WERI-Rb-1 (cell line): ENCODE measurements at places on chromosomes 6 and 20.

DNA sequence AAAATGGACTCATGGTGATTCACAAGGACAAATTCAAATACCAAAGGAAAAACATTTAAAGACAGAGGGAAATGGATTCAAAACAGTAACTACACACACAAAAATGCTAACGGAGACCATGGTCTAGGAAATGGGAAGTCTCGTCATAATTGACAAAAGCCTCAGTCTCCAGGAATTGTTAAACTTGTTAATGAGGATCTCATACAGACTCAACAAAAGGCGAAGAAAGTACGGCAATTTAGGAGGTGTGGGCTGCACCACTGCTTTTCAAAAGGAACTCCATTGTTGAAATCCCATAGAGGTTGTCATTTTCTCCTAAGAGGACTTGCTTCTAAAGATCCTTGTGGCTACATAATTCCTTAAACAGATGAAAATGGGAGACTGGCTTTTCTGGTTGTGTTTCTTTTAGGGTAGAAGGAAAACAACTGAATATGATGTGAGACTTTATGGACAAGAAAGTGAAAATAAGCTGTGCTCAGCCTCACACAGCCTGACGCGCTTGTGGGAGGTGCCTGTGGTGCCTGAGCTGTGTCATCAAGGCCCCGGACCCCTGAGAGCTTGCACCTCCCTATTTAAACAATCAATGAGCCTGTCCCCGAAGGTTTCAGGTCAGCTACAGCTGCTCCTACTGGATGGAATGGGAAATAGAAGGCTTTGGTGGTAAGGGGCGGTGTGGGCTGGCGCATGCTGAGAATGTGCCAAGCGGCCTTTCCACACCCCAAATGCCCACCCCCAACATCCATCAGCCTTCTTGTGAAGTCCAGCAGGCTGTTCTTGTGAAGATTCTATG is 2.5 kb upstream of the CLDN20 start:
- DNase-seq, result no peak

- DNase-seq, result no peak
Measured at GRCh38 chr6:18477301-18477941, 90.3 kb downstream of the RNF144B start.

GRCh38 chr20:18314786-18315406 is 26.6 kb downstream of the ZNF133 start:
- no peak for DNase-seq

DNA sequence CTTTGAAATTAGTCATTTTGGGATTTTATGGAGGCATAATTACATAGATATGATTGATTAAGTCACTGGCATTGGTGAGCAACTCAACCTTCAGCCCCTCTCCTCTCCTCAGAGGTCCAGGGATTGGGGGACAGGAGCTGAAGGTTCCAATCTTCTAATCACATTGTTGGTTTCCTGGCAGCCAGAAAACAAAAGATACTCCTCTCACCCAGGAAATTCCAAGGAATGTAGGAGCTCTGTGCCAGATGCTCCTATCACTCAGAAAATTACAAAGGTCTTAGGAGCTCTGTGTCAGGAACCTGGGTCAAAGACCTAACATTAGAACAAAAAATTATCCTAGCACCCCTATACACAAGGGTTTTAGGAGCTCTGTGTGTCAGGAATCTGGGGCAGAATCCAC is 679.7 kb upstream of the ID4 start:
- no peak for DNase-seq

DNA sequence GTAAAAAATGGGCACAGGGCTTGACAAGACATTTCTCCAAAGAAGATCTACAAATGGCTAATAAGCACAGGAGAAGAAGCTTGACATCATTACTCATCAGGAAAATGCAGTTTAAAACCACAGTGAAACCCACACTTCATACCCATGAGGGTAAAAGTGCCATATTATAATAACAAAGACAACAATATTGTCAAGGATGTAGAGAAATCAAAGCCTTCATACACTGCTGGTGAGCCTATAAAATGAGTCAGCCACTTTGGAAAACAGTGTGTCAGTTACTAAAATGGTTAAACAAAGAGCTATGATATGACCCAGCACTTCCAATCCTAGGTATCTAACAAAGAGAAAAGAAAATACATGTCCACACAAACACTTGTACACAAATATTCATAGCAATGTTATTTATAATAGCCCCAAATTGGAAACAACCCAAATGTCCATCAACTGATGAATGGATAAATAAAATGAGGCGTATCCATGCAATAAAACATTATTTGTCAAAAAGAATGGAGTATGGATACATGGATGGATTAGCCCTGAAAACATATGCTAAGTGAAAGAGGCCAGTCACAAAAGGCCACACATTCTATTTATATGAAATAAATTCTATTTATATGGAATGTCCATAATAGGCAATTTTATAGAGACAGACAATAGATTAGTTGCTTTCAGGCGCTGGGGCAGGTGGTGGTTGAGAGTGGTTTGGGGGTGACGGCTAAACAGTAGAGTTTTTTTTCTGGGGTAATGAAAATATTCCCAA is 11.5 kb upstream of the IL20RA start:
- no peak for DNase-seq

DNA sequence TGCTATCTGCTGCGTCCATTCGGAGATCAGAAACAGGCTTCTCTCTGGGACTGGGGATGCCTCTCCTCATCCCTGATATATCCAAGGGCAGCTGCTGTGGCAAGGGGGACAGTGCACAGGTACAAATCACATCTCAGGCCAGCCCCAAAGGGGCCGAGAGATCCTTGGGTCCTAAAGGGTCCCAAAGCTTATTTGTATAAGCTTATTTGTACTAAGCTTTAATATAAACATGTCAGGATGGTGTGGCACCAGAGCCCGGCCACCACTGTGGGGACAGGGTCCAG is 45.3 kb downstream of the FGD2 start:
- no peak for DNase-seq

- DNase-seq, result no peak
Measured at GRCh38 chr6:129886401-129887155, 25.5 kb upstream of the TMEM244 start.

GRCh38 chr20:56689318-56689717 is 60.2 kb downstream of the TFAP2C start:
- DNase-seq, result no peak

DNA sequence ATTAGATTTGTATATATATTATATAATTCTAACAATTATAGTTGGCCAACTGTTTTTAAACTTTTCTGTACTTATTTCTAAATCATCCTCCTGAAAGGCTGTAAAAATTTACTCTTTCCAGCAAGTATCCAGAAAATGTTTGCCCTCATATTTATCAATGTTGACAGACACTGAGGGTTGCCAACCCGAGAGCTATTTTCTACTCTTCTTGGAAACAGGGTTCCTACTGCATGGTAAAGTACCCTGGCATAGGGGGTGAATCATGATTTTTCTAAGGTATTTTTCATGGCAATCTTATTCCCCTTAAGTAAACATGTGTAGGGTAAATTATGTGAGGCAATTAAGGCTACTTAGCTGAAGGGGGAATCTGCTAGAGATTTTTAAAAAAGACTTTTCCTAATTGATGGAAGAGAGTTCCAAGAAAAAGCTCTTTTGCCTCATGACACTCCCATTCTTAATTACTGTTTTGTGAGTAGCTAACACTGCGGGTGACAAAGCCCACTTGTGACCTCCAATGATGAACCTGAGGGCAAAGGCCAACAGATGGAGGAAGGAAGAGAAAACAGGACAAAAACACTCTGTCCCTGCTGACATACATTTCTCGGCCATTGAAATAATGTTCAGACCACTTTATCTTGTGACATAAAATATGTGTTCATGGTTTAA is 37.9 kb downstream of the GPX5 start:
- no peak for DNase-seq

GRCh38 chr6:35496841-35497570 is at the start of gene TEAD3:
Gene TEAD3 (minus strand): TSS chr6:35497079.
- DNase-seq, result peak; percentile 85

GRCh38 chr6:145814035-145814500 is 527 bp downstream of the FBXO30 start:
- DNase-seq, result peak; percentile 38

DNA sequence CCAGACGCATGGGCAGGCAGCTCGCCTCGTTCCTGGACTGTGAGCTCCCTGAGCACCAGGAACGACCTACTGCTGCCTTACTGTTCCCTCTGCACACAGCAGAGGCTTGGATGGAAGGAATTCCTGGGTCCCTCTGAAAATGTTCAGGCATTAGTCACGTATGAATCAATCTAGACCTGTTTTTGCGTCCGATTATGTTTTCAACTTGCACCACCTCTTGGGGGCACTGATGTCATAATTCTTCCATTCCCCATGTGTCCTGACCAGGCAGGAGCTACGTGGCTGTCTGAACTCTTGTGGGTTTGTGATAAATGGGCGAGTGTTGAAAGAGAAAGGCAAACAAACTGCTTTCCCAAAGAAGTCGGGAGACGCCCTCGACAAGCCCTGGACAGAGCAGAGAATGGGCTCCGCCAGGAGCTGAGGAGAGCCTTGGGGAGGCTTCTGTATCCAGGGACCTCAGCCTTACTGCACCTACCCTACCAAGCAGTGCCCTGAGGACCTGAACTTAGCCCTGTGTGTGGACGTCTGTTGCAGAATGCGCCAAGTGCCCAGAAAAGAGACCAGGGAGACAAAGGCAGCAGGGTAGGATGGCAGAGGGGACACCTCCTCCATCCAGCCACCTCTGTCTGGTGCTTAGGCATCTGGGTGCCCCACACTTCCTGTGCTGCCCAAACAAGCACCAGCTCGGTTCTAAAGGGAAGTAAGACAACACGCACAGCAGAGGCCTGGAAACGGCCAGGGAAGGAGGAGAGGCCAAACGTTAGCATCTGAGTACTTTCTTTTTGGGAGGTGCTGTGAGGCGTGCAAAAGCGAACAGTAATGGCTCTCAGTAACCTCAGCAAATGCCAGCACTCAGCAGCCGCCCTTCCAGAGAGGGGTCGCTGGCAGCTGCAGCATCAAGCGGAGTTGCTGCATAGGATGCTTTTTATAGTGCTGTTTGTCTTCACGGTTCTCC is 124.2 kb downstream of the LY86 start:
- no peak for DNase-seq

DNA sequence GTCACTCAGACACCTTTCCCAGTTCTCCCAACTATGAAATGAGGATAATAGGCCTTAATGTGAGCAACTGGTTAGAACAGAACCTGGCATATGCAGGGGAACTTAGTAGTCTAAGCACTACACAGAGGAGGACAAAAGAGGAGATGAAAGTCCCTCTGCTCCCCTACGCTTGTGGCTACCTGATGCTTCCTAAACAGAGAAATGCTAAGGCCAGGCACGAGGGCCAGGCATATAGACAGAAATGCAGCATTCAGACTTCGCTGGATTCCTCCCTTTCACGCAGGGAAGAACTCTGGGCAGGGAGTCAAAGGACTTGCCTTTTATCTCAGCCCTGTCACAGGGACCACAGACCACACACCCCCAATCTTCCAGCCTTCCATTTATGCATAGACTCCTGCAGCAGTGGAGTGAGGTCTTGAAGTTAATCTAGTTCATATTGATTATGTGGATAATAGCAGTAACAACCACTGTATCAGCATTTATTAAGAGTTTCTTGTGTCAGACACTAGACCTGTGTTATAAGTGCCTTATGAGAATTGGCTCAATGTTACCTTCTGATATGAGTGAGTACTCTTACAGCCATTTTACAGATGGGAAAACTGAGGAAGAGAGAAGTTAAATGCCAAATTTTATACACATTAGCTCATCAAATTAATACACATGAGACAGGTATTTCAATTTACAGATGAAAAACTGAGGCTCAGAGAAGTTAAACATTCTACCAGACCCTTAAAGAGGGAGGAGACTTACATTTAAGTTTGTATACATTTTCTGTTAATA is 27.0 kb upstream of the TRAF3IP2 start:
- DNase-seq, result no peak

- DNase-seq, result no peak
Measured at GRCh38 chr6:110002676-110003075, 24.6 kb downstream of the GPR6 start.

GRCh38 chr20:57667388-57667787 is 42.4 kb downstream of the PMEPA1 start:
- DNase-seq, result no peak

DNA sequence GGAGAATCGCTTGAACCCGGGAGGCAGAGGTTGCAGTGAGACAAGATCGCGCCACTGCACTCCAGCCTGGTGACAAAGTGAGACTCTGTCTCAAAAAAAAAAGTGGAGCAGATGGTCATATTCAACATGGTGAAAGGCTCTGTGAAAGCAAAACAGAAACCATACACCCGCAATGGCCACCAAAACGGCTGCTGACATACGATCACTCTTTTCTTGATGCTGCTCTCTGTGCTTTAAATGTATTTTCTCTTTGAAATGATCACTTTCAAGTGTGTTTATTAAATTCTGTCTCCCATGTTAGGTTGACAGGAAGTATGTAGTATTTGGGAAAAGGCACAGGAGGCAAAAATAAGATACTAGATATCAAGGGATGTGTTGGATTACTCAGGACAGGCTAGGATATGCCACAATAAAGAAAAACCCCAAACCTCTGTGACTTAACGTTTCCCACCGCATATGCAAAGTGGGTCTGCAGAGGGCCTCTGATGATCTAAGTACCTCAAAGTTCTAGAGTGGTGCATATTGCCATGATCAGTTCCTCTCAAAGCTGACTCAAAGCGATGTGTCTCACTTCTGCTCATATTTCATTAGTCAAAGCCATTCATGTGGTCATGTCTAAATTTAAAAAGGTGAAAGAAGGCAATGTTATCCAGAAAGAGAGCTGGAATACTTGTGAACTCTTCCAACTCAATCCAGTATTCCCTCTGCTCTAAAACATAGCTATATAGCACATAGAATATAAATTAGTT is 155.1 kb upstream of the SOX4 start:
- DNase-seq, result no peak

DNA sequence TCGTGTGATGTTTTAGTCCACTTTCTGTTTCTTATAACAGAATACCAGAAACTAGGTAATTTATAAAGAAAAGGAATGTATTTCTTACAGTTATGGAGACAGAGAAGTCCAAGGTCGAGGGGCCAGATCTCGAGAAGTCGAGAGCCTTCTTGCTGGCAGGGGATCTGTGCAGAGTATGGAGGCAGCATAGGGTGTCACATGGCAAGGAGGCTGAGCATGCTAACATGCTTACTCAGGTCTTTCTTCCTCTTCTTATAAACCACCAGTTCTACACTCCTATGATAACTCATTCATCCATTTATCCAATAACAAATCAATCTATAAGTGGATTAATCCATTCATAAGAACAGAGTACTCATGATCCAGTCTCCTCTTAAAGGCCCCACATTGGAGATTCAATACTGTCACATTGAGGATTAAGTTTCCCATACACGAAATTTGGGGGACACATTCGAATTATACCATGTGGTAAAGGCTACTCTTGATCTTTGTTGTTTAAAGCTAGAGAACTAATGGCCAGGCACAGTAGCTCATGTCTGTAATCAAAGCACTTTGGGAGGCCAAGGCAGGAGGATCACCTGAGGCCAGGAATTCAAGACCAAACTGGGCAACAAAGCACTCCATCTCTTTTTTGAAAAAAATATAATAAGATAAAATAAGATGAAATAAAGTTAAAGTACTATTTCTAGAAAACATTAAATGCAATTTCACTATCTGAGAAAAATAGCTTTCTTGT is 2.1 kb downstream of the GOPC start:
- DNase-seq, result no peak

- DNase-seq, result no peak
Measured at GRCh38 chr6:121951918-121952379, 447.5 kb upstream of the HSF2 start.

GRCh38 chr6:20473518-20473917 is 60.7 kb upstream of the CDKAL1 start:
- no peak for DNase-seq
